ENCODE measurements at places on chromosomes 3 and 15.

DNA sequence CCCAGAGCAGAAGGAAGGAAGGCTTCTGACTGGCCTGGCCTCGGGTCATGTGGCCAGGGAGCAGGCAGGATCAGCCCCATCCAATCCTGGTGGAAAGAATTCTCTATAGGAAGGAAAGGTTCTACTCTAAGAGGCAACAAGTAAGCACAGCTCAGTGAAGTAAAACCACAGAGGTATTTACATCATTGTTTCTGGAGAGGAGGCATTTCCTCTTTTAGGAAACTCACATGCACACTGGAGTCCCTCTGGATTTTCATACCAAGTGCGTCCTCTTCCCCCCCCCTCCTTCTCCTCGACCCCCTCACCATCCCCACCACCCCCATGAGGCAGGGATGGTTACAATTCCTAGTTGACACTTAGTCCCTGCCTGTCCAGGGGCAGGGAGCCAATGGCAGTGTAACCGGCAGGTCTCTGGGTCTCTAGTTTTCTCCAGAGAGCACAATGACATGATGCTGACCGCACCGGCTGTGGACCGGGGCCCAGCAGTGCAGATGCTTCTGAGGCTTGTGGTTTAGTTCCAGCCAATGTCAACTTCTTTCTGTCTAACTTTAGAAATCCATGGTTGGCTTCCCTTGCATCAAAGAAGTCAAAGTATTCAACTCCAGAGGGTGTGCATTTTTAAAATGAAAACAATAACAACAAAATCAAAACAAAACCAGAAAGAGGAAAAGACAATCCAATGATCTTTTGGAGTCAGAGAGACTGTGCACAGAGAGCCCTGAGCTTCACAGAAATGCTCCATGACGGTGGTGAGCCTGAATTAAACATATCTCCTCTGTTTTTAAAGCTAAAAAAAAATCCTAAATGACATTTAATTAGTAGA, 230.3 kb upstream of the TLE3 start:
- DNase-seq, result peak; percentile 24

DNA sequence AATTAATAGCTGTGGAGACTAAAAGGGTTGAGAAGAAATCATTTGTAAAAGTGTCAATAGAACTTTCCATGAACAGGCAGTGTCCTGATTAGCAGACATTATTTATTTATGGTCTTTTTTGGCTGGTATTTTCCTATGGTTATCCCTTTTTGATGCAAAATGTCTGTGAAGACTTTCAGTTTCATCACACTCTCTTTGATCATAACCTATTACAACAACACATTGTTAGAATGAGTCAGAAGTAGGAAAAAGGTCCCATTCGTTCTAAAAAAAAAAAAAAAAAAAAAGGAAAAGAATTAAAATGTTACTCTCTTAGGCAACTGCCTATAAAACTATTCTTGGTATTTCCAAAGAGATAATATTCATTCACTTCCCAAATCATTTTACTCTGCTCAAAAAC, 62.1 kb downstream of the SLC49A4 start:
- DNase-seq, result no peak

DNA sequence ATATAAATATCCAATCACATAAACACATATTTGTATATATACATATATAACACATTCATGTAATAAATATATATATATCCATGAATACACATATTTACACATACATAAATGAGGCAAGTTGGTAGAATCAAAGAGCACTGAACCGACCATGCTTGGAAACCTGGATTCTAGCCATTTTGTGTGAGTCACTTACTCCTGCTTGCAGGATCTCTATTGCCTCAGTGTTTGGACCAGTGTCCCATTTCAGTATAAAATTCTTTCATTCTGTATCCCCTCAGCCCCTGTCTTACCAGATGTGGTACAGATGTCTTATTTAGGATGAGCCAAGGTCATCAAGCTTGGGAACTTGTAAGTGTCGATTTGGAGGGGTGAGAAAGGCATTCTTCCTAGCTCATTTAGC, 391.4 kb upstream of the FRG2C start:
- DNase-seq, result no peak

DNA sequence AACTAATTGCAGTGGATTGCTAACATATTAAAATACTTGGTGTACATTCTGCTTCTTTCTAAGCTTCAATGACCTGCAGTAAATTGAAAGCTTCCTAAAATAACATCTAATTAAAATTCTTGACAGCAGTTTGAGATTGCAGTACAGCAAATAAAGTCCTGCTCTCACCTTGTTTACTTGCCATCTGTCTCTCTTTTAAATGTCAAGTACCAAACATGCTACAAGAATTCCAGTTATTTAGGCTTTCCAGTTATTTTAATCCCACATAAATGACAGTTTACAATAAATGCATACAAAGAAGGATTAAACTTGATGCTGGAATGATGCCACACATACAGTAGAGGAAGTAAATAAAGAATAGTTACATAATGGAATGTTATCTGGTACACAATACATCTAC, 33.2 kb downstream of the CBLB start:
- DNase-seq, result no peak

GRCh38 chr3:37852097-37852496, 9.6 kb upstream of the CTDSPL start:
- DNase-seq, result no peak

GRCh38 chr3:105930733-105931132, 61.9 kb upstream of the CBLB start:
- DNase-seq, result no peak

GRCh38 chr3:31008994-31009393, 114.5 kb upstream of the GADL1 start:
- DNase-seq, result no peak

DNA sequence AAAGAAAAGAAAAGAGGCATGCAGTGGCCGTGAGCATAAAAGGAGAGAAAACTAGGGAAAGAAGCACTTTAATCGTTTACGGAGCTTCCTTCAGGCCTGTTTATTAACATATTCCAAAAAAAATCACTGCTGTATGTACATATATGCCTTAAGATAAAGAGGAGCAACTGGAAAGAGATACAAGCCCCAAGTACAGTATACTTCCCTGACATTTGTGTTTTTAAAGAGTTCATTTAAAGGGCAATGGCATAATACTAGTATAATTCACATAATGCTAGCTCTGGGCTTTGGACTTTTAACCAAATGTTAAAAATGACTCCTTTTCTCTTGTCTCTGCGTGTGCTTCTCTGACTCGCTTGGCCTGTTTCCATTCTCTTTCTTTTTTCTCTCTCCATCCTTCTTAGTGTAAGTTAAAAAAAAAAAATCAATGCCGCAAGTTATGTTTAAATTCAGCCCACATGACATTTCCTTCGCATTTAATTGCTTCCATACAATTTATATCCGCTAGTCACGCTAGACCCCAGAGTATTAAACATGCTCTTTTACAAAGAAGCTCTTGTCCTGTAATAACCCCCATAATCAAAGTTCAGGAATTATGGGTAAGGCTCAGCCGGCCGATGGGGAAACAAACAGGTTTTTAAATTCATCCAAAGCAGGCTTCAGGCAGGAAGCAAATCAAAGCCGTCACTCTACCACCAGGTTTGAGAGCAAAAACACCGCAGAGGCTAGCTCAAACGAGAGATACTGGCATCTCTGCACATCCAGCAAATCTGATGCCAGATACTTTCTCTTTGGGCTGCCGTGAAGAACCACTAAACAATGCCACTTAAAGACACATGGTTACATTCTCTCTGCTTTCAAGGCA, 19.4 kb downstream of the WWTR1 start:
- peak; percentile 6 for DNase-seq

- DNase-seq, result no peak
These were observed 17.5 kb downstream of the IL1RAP start for GRCh38 chr3:190531406-190531805.

- no peak for DNase-seq
These were observed 19.9 kb downstream of the SCAPER start for GRCh38 chr15:76885212-76885611.

- DNase-seq, result no peak
These were observed 25.3 kb upstream of the IL20RB start for GRCh38 chr3:136932523-136932922.

DNA sequence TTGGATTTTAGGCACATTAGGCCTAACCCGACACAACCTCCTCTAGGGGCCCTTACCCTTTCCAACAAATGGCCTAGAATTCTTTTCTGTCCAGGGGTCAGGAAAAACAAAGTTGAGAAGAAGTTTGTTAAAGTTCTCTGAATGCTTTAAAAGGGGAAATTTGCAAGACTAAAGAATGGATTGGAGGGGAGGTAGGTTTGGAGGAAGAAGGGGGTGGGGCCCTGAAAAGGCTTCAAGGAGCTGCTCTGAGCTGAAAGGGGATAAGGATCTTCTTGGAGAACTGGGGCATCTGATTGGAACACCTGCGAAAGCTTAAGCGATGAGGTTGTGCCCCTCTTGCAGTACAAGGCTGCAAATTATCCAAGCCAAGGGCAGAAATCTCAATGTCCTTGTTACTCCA, 3.9 kb upstream of the SENP2 start:
- no peak for DNase-seq

DNA sequence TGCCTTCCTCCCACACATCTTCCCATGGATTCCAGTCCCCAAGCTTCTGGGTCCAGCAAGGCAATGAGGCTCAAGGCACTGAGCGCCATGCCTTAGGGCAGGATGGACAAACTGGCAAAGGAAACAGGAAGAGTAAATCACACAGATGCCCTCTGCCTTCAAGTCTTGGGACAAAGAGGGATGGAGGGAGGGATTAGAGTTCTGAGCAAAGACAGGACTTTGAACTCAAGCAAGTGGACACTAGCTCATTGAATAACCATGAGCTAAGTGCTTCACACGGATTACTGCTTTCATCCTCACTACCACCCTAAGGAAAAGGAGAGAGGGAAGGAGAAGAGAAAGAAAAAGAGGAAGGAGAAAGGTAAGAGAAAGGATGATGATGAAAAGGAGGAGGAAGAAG, 7.6 kb upstream of the THBS1 start:
- DNase-seq, result no peak

DNA sequence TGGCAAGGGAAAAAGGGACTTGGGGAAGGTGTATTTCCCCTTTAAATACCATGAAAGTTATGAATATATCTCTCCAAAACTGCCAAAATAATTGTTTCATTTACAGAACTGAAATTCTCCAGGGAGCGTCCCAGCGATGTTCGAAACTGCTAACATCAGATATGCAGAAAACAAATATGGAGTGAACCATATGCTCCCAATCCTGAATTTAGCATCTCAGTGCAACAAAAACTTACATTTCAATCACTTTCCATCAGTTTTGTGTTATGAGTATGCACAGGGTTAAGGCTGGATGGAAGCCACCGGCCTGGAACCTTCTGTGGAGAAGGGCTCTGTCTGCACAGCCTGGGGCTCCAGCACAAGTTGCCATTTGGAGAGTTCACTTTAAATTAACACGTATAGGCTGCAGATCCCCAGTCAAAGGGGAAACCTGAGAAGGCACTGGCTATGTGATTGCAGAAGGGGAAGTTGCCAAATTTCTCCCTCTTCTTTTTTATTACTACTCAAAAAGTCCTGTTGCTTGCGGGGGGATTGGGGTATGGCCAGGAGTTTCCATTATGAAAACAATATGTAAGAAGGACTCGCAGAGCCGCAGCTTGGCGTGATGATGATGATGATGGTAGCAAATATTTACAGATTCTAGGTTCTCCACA, 56.9 kb upstream of the FOXP1 start:
- DNase-seq, result no peak

GRCh38 chr15:76200641-76201105, 110.6 kb downstream of the ETFA start:
- DNase-seq, result no peak

DNA sequence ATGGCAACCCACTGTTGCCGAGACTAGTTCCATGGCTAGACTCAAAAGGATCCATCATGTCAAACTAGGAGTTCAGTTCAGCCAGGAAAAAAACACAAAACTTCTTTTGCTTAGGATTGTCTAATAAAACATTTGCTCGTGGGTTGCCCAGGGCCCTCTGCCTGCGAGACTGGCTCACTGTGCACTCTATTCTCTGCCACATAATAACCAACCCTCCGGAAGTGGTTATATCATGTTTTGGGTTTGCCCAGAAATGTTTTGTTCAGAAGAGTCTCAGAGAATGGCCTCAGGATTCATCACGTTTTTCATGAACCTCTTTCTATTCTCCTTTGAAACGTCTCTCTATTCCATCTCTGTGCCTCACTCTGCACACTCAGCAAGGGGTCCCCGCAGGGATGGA, 216.1 kb downstream of the SV2B start:
- no peak for DNase-seq

GRCh38 chr3:171255236-171255806, 204.9 kb downstream of the TNIK start:
- DNase-seq, result no peak

DNA sequence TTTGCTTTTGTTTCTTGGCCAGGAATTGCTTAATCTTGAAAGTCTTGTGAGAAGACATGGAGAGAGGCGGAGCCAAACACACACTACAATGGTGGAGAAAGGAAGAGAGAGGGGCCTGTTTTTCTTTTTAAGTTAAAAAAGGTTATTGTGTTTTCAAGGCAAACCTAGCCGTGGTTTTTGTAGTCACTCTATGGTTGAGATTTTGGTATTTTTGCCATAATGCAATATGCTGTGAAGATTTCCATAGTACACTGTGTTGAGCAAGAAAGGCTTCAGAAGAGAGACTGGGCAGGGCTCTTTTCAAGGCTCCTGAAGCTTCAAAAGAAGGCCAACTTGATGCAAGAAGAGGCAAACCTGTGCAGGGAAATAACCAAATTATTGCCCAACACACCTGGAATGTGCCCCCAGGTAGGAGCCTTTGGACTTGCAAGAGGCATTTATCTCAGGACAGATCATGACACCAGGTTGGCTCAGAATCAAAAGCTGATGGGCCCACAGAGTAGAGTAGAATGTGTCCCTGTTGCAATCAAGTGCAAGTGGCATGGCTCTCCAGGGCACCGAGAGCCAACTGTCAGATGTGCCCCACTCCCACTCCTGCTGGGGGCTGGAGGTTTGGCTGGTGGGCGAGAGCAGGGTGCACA, 22.1 kb downstream of the AMOTL2 start:
- DNase-seq, result no peak

- no peak for DNase-seq
These were observed 34.0 kb upstream of the RPP14 start for GRCh38 chr3:58271901-58272501.

GRCh38 chr15:60350108-60350507, 47.7 kb downstream of the ANXA2 start:
- DNase-seq, result no peak

GRCh38 chr15:74695597-74696397, at the start of gene EDC3:
TSS of gene EDC3 (minus strand) at chr15:74696024. CDS start at chr15:74675124, 20,900 bp downstream.
- DNase-seq, result peak; percentile 72

DNA sequence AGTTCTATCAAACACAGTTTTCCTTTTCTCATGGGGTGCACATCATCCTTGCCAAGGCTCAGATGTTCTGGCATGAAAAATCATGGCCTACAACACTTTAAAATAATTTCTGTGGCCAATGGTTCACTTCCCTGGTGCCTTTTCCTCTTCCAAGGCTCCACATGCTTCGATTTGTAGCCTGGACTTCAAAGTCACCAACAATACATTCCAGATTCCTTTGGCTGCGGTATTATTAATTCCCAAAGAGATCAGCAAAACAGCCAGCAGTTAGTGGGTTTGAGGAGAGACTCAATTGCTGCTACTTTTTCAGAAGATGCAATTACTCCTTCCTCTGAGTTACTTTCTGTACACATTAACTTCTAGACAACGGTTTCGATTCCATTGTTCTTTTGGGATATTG, 80.3 kb upstream of the CCDC80 start:
- no peak for DNase-seq

- no peak for DNase-seq
These were observed 12.4 kb downstream of the EFCC1 start for GRCh38 chr3:129013491-129013891.
